Karpas-422 (cell line): ENCODE measurements at places on chromosomes 1 and 21.
A peak's percentile ranks its signal among the peaks of the same experiment; 100 is the strongest.

- DNase-seq: no peak
These were observed 40.8 kb upstream of the UTS2 start for GRCh38 chr1:7893529-7894180.

GRCh38 chr1:89763649-89763986 is 57.2 kb upstream of the LRRC8D start:
- DNase-seq: no peak

DNA sequence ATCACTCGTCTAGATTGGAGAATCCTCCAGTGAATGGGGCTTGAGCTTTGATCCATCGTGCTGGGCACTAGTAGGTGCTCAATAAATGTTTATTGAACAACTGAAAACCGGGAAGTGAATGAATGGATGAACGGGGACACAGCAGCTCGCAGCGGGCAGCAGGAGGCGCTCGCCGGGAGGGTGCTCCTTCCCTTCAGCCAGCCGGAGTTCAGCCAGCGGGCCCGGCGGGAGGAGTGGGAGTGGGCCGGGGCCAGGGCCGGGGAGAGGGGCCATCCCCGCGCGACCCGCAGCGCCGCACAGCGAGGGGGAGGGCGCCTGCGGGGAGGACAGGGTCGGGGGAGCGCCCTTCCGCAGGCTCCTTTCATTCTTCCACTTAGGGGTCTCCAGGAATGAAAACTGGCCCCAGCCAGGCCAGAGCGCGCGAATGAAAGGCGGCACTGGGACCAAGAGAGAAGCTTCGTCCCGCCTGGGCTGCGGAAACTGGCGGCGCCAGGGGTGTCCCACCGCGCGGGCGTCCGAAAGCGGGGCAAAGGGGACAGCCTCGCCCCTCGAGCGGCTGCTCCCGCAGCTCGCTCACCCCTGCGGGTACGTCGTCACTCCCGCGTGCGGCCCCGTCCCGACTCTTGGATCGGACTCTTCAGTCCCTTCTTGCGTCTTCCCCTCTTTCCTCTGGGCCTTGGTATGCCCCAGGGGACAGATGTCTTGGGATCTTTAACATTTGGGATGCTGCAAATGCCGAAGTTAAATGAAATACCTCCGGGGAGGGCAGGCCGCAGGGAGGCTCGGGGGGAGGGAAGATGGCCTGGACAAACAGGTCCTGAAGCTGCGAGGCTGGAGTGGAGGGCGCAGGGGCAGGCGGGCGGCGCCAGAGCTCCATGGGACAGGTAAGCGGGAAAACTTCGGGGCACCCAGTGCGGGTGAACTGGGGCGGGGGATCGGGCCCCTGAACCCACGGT is 3.6 kb upstream of the INAVA start:
- no peak for DNase-seq

- DNase-seq: no peak
These were observed 119.3 kb downstream of the HLCS start for GRCh38 chr21:36847189-36847588.

DNA sequence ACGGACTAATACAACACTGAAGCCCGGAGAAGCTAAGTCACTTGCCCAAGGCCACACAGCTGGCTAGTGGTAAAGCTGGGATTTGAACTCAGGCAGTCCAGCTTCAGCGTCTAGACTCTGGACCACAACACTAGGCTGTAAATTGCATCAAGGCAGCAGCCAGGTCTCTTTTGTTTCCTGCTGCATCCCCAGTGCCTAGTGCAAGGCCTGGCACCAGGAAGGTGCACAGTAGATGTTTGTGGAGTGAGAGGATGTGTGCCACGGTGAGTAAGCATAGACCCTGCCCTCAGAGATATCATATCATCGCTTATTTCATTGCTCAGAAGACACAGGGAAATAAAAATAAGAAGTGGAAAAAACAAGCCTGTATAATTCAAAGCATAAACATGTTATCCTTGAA is 40.9 kb downstream of the IGSF21 start:
- DNase-seq: no peak

- DNase-seq: no peak
These were observed 85.3 kb downstream of the C1orf21 start for GRCh38 chr1:184472136-184472535.

DNA sequence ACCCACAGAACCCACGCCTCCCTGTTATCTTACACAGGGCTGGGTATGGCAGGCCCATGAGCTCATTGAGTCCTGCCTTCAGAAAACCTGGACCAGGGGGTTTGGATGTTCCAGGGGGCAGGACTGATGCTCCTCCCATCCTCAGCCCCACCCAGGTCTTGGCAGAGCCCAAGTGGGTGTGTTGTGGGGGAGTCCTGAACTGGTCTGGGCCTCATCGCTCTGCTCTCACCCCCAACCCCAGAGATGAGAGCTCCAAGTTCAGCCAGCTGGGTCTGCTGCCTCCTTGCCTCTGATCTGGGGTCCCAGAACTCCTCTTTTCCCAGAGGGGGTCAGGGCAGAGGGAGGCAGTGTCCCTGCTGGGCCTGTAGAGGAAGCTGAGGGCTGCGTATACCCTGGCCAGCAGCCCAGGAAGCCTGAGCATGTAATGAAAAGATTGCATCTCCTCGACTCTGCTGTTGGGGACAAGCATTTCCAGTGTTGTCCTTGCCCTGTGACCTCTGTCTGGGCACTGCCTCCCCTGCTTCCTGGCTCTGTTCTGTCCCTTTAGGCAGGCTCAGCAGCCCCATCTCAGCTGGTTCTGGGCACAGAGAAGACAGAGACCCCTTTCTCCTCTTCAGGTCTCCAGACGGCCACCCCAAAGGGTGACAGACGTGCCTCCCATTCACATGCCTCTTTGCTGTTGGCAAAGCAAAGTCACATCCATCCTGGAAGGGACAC is 54.7 kb upstream of the EPS8L3 start:
- no peak for DNase-seq

DNA sequence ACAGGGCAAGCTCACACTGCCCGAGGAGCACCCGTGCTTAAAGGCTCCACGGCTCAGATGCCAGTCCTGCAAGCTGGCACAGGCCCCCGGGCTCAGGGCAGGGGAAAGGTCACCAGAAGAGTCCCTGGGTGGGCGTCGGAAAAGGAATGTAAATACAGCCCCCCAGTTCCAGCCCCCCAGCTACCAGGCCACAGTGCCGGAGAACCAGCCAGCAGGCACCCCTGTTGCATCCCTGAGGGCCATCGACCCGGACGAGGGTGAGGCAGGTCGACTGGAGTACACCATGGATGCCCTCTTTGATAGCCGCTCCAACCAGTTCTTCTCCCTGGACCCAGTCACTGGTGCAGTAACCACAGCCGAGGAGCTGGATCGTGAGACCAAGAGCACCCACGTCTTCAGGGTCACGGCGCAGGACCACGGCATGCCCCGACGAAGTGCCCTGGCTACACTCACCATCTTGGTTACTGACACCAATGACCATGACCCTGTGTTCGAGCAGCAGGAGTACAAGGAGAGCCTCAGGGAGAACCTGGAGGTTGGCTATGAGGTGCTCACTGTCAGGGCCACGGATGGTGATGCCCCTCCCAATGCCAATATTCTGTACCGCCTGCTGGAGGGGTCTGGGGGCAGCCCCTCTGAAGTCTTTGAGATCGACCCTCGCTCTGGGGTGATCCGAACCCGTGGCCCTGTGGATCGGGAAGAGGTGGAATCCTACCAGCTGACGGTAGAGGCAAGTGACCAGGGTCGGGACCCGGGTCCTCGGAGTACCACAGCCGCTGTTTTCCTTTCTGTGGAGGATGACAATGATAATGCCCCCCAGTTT is 1.3 kb downstream of the CELSR2 start:
- no peak for DNase-seq

- DNase-seq: no peak
These were observed 6.0 kb downstream of the LAD1 start for GRCh38 chr1:201393076-201393475.

DNA sequence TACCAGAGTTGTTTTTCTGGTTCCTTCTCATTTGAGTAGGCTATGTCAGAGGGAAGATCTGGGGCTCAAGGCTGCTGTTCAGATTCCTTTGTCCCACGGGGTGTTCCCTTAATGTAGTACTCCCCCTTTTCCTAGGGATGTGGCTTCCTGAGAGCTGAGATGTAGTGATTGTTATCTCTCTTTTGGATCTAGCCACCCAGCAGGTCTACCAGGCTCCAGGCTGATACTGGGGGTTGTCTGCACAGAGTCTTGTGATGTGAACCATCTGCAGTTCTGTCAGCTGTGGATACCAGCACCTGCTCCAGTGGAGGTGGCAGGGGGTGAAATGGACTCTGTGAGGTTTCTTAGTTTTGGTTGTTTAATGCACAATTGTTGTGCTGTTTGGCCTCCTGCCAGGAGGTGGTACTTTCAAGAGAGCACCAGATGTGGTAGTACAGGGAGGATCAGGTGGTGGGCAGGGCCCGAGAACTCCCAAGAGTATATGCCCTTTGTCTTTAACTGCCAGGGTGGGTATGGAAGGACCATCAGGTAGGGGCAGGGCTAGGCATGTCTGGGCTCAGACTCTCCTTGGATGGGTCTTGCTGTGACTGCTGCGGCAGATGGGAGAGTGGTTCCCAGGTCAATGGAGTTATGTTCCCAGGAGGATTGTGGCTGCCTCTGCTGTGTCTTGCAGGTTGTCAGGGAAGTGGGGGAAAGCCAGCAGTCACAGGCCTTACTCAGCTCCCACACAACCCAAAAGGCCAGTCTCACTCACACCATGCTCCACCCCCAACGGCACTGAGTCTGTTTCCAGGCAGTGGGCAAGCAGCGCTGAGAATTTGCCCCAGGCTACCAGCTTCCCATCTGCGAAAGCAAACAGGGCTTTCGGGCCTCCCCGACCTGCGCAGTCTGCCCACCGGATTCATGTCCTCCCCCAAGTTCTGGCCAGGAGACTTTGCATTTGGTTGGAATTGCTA is 64.2 kb downstream of the SERINC2 start:
- DNase-seq: no peak

DNA sequence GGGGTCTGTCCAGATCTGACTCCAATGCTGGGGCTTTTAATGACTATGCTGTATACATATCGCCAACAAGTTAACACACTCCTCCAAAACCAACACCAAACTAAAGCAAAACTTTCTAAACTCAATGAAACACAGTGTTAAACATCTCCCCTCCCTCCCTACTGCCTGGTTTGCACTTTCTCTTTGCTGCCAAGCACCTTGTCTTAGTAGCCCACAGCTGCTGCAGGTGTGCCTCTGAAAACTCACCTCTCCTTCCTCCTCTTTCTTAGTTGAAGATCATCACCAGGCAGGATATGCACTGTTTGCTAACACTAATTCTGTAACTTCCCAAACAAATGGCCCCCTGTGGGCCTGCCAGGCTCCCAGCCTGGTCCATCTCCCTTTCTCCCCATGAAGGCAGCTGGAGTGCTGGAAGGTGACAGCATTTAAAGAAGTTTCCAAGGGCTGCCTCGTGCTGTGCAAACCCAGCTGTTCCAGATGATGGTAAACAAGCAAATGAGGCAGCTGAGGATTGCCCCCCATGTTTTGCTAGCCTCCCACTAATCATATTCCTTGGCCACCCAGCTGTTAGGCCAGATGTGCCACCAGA is 213.7 kb downstream of the ASTN1 start:
- no peak for DNase-seq

DNA sequence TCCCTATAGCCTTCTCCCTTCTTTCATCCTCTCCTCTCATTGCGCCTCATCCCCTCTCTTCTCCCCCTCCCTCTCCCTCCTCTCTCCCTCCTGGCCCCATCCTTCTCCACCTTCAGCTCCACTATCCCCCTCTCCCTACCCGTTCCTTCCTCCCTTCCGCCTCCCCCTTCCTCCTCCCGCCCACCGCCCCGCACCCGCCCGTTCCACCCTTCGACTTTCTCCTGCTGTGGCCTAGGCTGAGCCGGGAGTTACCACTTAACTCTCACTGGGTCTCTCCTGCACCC is 1.6 kb downstream of the NPR1 start:
- DNase-seq: no peak

DNA sequence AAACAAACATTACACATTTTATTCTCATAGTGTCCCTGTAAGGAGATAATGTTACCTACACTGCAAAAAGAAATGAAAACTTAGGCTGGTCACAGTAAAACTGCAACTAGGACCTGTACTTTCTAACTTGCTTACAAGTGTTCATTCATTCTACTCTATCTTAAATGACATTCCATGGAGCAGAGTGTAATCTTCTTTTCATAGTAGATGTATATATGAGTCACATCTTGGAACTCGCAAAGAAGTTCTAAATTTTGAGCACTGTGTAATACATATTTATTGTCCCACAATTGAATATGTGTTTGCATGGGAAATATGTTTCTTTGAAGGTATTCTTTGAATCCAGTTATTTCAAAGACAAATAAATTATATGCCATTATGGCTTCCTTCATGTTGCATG is 1258.5 kb upstream of the ADGRL2 start:
- DNase-seq: no peak

- DNase-seq: no peak
These were observed 8.2 kb downstream of the TTC13 start for GRCh38 chr1:230970432-230970831.

DNA sequence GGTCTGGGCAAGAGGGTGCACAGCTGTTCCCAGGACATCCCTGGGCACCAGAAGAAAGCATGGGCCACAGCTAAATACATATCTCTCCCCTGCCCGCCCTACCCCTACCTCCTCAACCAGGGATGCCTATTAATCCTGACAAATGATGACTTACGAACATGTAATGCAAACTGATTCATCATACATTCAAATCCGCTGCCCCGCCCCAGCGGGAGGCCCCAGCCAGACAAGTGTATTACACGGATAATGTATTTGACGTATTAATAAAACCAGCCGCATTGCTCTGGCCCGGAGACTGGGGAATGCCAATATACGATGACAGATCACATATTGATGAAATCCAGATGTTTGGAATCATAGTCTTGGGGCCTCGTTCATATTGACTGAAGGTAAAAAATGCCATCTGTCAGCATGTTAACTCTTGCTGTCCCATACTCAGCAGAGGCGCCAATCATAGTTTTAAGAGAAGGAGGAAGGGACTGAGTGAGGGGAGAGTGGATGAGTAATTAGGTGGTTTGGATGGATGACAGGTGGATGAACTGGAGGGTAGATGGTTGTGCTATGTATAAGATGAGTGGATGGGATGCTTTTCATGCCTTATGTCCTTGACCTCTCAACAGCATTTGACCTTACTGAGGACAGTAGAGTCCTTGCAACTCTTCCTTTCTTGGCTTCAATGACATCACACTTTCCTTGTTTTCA is 68.2 kb downstream of the TMEM53 start:
- no peak for DNase-seq

GRCh38 chr1:106568201-106568974 is 488.1 kb upstream of the PRMT6 start:
- DNase-seq: no peak

DNA sequence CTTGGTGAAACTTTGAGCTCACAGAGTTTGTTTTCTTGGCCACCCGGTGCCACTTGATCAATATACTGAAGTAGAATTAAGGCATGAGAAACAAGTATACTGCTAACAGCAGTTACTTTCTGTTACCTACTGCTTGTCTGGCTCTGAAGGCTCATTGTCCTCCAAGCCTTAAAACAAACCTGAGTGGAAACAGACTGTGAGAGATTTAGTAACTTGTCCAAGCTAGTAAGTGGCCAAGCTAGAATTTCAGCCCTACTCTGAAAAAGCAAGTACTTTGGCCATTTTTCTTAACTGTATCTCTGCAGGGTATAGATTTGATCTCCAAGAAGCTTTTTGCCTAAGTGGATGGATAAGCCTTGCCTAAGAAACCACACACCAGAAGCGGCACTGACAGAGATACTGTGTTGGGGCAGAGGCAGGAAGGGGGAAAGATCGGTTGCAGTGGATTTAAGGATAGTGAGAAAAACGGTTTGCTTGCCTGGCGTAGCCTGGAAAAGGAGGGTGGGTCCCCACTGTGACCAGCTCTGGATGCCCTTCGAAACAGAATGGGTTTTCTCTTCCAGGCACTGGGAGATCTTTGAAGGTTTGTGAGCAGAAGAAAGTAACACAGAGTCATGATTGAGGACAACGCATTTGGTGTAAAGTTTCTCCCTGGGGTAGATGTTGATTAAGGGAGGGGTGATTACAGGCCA is 2.1 kb upstream of the MACO1 start:
- DNase-seq: peak; percentile 26
